ENCODE measurements at places on chromosomes 3 and 15.
A peak's percentile ranks its signal among the peaks of the same experiment; 100 is the strongest.

DNA sequence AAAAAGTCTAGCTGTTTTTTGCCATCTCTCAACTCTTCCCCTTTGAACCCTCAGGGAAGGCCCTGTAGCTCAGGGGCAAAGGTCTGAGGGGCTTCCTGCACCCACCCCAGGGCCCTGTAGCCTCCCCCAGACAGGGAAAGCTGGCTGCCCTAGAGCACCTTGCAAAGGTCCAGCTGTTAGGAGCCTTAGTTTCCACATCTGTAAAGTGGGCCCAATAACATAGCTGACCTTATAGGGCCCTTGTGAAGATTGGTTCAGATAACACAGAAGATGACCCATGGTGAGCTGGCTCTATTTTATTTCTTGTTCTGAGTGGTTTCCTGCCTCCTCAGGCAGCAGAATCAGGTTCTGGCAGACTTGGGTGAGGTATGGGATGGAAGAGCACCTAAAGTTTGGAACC lies 55.2 kb upstream of the SMAD6 start:
- DNase-seq, result no peak

- DNase-seq, result no peak
Observed at GRCh38 chr15:70923311-70924080, 30.9 kb downstream of the LRRC49 start.

DNA sequence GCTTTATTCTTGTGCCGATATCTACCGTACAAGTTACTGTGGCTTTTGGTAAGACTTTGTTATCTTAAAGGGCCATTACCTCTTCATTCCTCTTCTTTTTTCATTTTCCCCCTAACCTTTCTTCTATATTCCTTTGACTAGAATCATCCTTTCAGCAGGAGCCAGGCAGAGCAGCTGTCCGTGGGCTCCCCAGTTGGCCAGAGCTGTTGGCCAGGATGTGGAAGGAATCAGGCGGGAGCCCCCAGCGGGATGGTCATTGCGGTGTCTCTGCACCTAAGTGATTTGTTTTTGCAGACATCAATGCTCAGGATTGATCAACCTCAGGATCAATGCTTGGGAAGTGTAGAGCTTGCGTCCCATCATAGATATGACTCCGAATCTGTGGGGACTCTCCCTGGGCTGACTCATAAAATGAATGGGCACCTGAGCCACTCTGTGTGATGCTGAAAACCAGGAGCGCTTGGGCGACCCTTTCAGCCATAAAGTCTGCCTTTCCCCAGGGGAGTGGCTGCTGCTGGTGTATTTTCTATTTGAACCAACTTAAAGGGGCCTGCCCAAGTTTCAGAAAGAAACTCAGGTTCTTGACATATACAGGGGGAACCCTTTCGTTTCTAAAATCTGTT lies 21.7 kb downstream of the APBA2 start:
- DNase-seq, result no peak

DNA sequence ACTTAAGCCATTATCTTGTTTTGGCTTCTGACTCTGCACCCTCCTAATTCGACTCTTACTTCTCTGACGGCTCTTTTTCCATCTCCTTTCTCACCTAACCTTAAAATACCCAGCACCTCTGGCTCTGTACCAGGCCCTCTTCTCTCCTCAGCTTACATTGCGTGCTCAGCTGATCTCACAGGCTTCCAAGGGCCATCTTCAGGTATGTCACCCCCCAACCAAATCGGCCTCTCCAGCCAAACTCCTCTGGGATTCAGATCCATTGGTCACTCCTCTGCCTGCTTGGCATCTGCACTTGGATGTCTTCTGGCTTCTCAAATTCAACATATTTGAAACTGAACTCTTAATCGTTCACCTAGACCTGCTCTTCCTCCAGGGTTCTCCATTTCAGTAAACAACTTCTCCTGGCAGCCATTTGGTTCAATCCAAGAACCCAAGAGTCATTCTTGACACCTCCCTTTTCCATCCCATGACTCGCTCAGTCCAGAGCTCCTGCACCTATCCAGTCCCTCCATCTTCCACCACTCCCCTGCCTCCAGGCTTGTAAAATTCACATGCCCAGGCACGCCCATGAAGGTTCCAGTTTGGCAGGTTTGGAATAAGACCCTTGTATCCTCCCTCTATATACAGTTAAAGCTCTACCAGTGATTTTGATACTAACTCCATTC lies 35.2 kb upstream of the SLC41A3 start:
- no peak for DNase-seq

GRCh38 chr3:63912768-63913588 lies 795 bp upstream of the SCAANT1 start:
- DNase-seq, result peak; percentile 79

- no peak for DNase-seq
Observed at GRCh38 chr3:161657786-161658185, 161.2 kb downstream of the OTOL1 start.

DNA sequence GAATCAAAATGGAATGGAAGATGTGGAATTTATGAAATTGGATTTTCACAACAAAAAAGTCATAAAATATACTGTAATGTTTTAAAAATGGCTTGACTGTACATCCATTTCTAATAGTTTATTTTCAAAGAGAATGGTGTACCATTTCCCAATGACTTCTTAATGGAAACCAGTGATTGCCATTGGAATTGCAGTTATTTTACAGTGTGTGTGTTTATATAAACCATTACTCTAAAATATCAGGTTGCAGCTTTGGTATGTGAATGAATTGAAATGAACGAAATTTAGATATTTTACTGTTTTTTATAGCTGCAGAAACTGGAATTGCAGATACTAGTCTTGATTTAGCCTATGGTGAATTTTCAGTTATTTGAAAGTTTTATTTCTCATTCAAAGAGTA lies 165.6 kb downstream of the UBE2E2 start:
- no peak for DNase-seq

DNA sequence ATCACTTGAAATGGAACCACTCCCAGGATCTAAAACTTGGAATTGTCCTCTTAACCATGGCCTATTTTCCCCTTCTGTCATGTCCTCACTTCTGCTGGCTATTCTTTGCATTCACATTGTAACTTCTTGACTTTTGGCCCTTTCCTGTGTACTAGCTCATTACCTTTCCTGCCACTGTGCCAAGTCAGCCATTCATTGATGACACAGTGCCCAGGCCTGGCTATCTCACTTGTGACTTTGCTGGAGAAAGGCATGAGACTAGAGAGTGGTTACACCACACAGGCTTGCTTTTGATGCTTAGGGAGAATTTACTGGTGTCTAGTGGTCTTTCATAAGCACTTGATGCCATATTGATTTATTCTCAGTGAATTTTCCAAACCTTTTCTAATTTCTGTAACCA lies 101.1 kb downstream of the NR1D2 start:
- no peak for DNase-seq

GRCh38 chr15:32721596-32721995 lies 3.8 kb downstream of the GREM1 start:
- DNase-seq, result no peak

DNA sequence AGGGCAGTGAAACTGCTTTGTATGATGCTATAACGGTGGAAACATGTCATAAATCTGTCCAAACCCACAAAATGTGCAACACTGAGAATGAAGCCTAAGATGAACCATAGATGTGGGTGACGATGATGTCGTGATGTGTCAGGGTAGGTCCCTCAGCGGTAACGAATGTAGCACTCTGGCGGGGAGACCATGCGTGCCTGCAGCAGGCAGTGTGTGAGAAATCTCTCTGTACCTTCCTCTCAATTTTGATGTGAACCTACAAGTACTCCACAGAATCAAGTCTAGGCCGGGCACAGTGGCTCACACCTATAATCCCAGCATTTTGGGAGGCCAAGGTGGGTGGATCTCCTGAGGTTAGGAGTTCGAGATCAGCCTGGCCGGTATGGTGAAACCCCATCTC lies 268.2 kb upstream of the LYSMD4 start:
- DNase-seq, result no peak

- peak; percentile 57 for DNase-seq
Observed at GRCh38 chr15:90660195-90660998, 56.7 kb upstream of the BLM start.

DNA sequence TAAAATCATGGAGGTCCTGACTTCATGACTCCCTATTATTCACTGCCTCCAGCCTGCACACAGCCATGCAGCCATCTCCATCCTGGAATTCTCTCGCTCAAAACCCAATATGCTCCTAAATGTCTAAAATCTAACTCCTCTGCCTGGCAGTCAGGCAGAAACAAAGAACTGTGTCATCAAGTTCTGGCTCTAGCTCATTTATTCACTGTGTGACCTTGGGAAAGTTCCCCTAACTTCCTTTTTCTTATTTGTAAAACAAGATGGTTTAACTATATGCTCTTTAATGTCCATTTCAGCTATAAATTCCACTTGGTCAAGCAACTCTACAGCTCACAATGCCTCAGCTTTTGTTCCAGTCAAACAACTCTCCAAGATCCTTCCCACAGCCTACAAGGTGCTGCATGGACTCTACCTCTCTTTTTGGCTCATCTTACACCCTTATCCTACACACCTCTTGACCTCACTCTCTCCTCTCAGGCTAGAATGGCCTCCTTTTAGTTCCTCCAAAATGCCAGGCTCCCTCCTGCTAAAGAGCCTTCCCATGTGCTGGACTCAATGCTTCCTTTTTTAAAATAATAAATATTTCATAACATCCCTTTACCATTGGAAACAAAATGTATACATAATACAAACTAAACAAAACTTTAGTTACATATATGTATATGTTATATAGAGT lies 16.4 kb downstream of the PIK3CB start:
- DNase-seq, result no peak

GRCh38 chr15:62877276-62877857 lies 165.2 kb upstream of the TPM1 start:
- DNase-seq, result no peak

- no peak for DNase-seq
Observed at GRCh38 chr15:69325456-69325971, 26.8 kb downstream of the PAQR5 start.

DNA sequence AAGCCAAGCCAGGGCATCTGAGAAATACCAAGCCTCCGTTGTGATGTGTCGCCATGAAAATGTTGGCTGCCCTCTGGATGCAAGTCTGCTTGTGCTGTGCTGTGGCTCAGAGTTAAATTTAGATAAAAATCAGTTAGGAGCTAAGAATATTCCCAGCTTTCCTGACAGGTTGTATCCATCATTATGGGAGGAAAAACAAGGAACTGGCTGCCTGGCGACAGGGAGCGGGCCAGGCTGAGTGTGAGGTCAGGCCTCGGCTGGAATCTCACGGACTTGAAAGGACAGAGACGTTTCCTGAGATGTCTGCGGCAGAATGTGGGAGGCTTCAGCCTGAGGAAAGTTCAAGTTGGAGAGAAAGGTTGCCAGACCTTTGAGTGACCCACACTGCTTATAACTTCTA lies 213.8 kb downstream of the THSD4 start:
- no peak for DNase-seq

- no peak for DNase-seq
Observed at GRCh38 chr3:153356908-153357307, 194.9 kb downstream of the RAP2B start.

DNA sequence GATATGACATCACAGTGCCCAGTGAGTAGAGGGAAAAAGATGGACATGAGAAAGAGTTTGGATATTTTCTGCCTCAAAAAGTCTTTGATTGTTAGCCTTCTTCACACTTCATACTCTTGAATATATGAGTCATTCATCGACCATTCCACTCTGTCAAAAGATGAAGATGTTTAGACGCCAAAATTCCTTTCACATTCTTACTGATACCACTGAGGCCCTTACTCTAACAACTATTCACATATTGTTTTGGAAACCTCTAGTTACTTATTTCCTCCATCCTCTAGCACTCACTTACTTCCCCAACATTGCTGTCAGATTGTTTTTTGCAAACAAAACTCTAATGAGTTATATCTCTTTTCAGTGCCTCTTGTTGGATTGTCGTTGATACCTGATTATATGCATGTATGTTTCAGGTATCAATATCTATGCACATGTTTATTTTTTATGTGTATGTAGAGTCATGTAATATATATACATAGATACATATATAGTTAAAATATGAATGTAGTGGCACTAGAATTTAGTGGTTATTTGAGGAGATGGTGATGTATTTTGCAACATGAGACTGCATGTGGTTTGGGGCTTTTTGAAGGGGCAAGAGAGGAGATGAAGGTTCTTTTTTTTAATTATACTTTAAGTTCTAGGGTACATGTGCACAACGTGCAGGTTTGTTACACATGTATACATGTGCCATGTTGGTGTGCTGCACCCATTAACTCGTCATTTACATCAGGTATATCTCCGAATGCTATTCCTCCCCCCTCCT lies 40.0 kb upstream of the OR5H6 start:
- DNase-seq, result no peak

DNA sequence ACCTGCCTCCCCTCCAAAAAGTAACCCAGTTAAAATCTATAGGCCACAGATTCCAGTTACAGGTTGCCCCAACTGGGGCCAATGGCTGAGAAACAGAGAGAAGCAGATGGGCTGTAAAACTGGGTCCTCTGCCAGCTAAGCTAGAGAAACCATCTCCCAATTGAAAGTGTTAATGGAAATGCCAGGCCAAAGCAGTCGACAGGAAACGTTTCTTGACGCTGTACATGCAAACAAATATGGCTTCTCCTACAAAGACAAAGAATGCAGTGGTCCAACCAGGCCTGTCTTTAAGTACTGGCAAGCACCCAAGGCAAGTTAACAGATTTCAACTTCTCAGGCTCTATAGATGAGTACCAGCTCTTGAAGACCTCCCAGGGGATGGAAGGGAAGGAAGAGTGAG lies 71.3 kb downstream of the MAGI1 start:
- DNase-seq, result no peak

DNA sequence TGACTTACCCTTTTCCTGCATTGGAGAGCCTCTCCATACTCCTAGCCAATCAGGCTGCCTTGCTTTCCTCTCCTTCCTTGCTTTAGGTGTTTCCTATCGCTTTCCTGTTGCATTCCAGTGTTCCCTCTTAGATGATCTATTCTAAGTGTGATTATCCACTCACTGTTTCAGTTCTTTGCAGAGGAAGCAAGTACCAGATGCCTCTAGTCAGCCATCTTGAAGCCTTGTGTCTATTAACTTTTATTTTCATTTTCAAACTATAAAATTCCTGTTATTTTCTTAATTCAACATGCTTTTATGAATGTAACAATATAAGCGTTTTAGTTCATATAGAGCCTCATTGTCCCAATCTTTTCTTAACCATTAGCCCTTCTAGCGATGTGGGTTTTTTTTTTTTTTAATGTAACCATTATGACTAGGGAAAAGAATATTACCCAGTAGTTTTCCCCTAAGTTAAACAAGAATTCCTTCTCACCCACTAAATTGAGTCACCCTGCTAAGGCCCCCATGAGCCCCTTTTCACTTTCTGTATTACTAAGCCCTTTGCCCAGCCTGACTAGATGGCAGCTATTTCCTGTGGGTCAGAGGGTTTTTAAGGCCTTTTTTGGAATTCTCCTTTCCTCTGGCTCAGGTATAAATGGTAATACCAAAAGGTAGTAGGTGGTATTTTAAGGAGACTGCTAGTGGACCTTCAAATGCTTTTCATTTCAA lies 229.4 kb upstream of the CTNNB1 start:
- DNase-seq, result no peak

DNA sequence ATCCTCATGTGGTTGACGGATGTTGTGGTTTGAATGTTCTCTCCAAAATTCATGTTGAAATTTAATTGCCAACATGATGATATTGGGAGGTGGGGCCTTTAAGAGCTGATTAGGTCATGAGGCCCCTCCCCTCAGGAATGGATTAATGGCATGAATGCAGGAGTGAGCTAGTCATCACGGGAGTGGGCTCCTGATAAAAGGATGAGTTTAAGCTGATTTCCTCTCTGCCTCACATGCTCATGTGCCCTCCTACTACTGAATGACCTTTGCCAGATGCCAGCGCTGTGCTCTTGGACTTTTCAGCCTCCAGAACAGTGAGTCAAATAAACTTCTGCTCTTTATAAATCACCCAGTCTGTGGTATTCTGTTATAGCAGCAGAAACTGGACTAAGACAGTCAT lies 111.2 kb downstream of the MYO5A start:
- DNase-seq, result no peak

GRCh38 chr3:128084675-128085021 lies 32.4 kb downstream of the SEC61A1 start:
- no peak for DNase-seq
